Germinal center (tissue), 1 donor: ENCODE measurements at places on chromosomes 2 and 18.

DNA sequence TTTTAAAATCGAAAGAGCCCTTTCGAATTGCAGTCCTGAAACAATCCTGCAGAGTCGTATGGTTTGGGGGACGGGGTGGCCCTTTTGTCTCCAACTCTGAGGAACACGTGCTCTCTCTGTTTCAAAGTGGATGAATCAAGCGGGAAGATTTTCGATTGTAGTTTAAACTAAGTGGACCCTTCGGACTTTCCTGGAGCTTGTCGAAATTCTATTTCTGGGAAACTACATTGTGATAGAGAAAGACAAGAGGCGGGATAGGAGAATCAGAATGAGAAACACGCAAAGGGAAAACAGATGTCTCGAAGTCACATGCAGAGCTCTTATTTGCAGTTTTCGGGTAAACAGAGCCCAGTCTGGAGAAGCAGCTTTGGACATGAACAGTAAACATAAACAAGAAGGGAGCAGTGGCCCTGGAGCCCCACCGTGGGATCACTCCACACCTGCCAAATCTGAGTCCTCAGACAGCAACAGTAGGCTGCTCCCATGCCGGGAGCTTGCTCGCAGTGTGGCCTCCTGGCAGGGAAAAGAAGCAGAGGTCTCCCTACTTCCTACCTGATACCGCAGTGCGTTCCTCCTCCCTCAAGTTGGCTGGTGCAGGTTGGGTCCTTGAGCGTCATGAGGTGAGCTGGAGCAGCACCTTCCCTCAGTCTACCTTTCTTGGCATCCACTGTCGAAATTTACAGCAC is 202.4 kb downstream of the SLC4A3 start:
- no peak for DNase-seq

DNA sequence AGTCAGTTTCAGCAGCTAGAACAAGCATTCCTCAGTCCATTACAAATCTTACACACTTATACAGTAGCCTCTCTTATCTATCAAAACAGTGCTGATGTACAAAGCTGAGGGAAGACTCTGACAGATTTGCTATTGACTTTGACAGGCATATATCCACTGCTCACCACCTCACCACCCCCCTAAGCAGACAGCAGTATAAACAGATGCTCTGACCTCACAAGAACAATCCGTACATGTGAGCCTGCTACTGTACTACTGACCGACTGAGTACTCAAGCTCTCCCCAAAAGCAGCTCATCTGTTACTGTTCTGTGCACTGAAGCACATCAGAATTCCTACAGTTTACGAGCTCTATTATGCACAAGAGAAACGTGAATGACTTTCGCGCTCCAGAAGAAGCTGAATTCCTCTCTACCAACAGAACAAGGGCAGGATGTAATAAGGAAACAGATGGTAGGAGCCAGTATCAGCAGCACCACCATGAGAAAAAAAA is 95.6 kb upstream of the PDE1A start:
- DNase-seq, result no peak

DNA sequence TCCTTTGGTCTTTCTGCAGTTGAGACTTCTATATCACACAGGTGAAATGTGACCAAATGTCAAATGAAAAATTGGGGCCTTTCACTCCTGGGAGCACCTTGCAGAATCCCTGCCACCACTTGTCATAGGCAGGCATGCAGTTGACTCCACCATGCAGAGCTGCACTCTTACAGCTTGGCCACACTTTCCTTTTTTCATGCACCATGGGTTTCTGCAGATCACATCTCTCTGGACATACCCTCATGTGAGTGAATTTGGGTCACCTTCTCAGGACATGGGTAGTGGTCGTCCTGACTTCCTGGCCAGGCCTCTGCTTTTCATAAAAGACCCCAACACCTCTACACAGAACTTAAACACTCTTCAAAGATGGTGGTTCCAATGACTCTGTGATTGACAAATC is 155.1 kb upstream of the RAB12 start:
- no peak for DNase-seq

GRCh38 chr2:106956879-106957278 is 70.9 kb upstream of the ST6GAL2 start:
- DNase-seq, result no peak

DNA sequence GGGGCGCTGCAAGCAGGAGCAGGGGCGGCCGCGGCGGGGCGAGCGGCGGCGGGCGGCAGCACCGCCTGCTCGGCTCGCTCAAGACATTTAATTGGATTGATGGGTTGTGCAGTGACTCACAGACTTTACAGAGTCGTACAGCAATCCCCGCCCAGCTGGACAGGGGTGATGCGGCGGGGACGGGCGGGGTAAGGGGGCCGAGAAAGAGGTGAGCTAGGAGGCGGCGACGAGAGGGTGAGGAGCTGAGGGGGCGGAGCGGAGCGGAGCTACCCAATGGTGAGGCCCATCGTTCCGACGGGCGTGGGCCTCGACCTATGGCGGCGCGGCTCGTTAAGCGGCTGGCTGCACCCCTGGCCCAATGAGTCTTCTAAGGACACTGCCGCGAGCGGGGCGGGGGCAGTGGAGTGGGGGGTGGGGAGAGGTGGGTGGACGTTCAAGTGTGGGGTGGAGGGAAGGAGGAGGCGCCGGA is 97.1 kb upstream of the SERTAD2 start:
- peak; percentile 98 for DNase-seq

- no peak for DNase-seq
Measured at GRCh38 chr2:100596465-100596864, 33.7 kb downstream of the PDCL3 start.

- no peak for DNase-seq
Measured at GRCh38 chr2:151931030-151931611, 102.9 kb upstream of the ARL5A start.

DNA sequence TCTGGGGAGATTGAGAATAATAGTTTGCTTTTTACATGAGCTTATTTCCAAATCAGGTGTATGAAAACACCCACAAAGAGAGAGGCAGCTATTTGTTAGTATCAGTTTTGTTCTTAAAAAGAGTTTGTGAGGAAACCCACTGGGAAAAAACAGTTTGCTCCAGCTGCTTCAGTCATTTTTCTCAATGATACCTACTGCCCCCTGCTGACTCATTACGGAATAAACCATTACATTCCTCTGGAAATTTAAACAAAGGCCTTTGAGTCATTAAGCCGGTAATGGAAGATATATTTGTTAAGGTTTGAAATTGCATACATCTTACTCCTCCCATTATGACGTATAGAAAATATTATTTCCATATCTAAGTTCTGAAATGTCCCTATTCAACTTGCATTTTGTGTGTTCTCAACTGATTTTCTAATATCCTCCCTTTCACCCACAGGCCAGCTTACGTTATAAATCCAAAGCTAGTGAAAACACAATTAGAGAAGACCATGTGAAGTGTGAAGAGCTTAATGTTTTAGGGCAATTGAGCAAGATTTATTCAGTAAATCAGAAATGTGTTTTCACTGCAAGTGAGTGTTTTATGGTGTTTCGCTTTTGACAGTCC is 761.6 kb downstream of the DSC3 start:
- no peak for DNase-seq

DNA sequence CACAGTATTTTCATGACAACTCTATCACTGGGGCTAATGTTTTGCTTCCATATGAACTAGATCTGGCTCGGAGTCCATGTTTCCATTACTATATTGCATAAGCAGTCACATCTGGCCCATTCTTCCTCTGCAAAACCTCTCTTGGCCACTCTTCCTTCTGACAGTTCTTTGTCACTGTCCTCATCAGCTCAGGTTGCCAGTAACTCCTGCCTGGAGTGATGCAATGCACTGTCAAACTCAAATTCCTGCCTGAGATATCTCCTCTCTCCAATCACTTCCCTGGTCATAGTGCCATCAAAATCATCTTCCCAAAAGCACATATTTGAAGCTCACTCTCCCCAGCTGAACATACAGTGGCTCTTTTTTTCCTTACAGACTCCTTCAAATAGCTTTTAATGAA is 66.1 kb downstream of the COLEC12 start:
- DNase-seq, result no peak

DNA sequence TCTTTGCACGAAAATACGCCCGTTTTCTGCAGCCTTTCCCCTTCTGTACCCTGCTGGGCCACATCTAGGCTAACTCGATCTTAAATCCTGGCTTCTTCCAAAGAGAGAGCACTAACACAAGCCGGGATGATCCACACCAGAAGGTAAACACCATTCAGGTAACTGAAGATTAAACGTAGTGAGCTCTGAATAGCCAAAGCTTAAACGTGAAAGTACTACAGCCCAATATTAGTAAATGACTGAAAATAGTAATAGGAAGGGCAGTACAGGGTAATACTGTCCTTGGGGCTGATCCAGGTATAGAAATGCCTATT is 422 bp upstream of the MRPL53 start:
- DNase-seq, result no peak

- DNase-seq, result no peak
Measured at GRCh38 chr18:60980422-60981005, 352.7 kb upstream of the CDH20 start.

DNA sequence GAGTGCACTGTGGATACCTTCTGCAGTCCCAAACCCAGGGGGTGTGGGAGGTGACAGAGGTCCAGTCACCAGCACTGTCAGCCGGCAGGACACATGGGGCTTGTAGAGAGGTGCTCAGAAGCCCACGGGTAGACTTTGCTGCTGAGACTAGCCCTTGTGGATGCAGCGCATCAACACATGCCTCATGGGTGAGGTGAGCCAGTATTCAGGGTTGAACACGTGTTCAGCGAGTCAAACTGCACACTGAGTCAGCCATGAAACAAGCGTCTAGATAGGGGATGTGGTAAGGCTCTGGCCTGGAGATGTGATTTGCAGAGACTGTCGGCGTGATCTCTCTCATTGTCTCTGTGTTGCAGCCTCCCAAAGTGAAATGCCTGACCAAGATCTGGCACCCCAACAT is 35.8 kb upstream of the SCLY start:
- DNase-seq, result no peak

- no peak for DNase-seq
Measured at GRCh38 chr2:69285379-69285894, 101.6 kb downstream of the GFPT1 start.

- no peak for DNase-seq
Measured at GRCh38 chr2:145806546-145806945, 1286.6 kb upstream of the ZEB2 start.

- DNase-seq, result no peak
Measured at GRCh38 chr2:105749583-105750400, 5.1 kb downstream of the NCK2 start.

DNA sequence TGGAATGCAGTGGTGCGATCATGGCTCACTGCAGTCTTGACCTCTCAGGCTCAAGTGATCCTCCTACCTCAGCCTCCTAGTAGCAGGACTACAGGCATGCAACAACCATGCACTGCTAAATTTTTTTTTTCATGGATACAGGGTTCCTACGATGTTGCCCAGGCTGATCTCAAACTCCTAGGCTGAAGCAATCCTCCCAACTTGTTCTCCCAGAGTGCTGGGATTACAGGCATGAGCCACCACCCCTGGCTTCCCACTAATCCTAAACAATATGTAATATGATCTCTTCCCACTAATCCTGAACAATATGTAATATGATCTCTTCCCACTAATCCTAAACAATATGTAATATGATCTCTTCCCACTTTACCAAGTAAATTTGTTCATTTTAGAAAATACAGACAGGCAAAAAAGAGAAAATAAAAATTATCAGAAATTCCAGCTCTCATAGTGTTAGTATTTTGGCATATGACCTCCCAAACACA is 33.7 kb upstream of the C18orf32 start:
- no peak for DNase-seq

DNA sequence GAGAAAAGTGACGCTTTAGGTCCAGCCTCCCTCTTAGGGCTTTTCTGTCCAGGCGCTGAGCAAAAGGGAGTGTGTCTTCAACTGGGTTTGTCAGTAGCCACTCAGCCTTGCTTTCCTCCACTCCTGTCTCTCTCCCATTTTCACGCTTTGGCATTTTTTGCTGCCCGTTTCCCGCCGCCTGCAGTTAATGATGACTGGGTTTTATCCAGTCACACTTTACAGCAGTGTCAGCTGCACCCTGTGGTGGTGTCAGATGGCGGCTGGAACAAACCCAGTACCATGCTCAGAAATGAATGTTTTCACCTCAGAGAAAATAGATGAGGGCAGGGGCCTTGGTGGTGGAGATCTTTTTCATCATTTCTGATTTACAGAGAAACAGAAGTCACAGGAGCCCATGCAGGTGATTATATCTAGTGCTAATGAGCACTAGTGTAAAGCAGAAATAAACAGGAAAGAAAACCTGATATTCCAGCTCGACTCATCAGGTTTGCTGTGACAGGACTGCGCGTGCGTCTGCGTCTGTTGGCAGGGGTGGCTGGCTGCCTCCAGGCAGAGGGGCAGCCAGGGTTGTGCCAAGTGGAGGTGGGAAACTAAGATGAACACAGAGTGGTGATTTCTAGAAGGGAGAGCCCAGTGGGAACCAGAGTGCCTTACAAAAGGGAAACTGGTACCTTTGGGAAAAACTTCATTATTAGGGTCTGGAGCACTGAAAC is 139.9 kb downstream of the TANC1 start:
- no peak for DNase-seq

- DNase-seq, result no peak
Measured at GRCh38 chr2:231200805-231201474, 2.5 kb downstream of the ARMC9 start.

DNA sequence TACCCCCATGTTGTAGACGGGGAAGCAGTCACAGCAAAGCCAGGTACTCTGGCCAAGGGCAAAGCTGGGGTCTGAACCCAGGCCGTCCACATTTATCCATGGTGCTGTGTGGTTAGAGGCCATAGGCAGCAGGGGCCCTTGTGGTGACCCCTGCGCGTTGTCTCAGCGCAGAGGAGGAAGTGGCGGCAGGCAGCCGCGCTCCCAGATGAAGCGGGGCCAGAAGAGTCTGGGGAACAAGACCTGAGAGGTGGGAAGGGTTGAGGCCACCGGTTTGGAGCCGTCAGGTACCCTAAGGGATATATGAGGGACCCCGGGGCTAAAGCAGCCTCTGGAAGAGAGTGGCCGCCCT is 770 bp downstream of the ZNF396 start:
- DNase-seq, result peak; percentile 53

- no peak for DNase-seq
Measured at GRCh38 chr2:157460384-157460837, 16.5 kb upstream of the CYTIP start.

GRCh38 chr2:168137510-168138180 is 109.8 kb downstream of the STK39 start:
- DNase-seq, result peak; percentile 41

DNA sequence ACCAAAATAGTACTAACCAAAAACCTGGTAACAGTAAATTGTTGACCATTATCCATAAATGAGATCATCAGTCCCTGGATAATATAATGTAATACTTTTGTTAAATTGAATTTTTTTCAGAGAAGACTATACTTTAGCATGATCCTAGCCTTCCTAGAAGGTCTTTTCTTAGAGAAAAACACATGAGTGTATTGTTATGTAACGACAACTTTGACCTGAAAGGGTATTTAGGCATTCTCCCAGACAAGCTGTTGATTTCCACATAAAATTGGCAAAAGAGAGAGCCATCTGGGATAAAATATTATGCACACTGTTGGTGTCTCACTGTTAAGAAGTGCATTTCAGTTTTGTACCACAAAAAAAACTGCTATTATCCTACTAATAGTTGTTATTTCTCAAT is 120.0 kb upstream of the MAPRE2 start:
- DNase-seq, result no peak

GRCh38 chr2:9629222-9630116 is 1.3 kb downstream of the YWHAQ start:
- no peak for DNase-seq
